ENCODE measurements at places on chromosomes 7 and 10. TPM values are rescaled to one million over a fixed set of nuclear protein-coding genes. Genes with fewer than 3 reads are reported as not detected.
A peak's percentile ranks its signal among the peaks of the same experiment; 100 is the strongest.

Gene CNPY1
- polyA plus RNA-seq = not detected

Gene MBL2
- polyA plus RNA-seq = not detected

- DNase-seq = no peak
Measured at GRCh38 chr10:124324856-124325632, 93.7 kb downstream of the OAT start.

GRCh38 chr7:100585511-100586265 is at the start of gene LRCH4:
Gene LRCH4, minus strand, starts transcription at chr7:100586129. Its CDS starts 29 bp downstream, at chr7:100586100.
- no peak for DNase-seq

- peak; percentile 49 for DNase-seq
Measured at GRCh38 chr10:132788180-132788830, 2.4 kb upstream of the NKX6-2 start.

DNA sequence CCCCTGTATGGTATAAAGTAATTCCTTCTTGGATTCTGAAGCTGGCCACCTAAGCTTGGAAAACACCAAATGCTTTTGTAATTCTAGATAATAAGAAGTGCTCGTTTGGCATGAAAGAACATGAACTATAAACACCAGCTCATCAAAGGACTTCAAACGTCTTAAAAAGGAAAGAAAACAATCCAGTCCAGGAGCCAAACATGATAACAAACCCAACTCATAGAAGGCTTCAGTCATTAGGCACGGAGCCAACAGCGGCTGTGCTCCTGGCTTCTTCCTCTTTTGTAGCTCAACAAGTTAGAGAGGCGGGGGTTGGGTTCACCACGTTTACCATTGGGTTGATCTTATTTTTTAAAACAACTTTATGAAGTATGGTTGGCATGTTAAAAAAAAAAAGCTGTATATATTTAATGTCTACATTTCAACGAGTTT is 56.4 kb upstream of the ECHDC3 start:
- peak; percentile 73 for DNase-seq

DNA sequence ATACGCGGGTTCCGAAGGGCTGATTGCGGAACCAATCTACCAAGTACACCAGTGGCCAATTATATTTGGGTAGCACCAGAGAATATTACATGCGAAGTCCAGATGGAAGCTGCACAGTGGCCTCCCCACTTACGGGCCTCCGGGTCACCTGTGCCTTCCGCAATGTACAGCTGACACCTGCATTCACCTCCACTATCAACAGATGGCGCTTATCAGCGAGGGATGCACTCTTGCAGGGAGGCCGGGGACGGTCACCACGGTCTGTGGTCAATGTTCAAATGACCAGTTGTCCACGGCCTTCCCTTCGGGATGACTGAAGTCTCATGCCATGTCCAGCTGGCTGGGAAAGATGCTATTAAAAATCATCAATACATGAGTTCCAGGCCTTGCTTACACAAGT is 47.6 kb downstream of the SLIT1 start:
- DNase-seq = no peak

DNA sequence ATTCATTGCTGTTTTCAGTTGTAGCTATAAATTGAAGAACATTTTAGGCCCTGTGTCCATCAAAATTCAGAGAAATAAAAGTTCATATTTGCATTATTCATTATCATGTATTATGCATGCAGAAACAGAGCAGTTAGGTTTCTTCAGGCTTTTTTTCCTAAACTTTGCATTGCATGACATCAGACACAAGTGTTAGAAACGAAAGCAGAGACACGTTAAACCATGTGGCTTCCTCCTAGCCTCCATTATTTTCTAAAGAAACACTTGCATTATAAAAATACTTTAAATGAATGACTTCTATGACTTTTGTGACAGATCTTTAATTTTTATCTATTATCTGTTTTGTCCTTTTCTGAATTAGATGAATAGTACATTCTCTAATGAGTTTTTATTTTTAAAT is 8.8 kb upstream of the EBLN1 start:
- no peak for DNase-seq

- peak; percentile 86 for DNase-seq
Measured at GRCh38 chr10:119079599-119080520, 757 bp downstream of the EIF3A start.

Gene PRKAR2B
- 75.7 TPM for polyA plus RNA-seq

DNA sequence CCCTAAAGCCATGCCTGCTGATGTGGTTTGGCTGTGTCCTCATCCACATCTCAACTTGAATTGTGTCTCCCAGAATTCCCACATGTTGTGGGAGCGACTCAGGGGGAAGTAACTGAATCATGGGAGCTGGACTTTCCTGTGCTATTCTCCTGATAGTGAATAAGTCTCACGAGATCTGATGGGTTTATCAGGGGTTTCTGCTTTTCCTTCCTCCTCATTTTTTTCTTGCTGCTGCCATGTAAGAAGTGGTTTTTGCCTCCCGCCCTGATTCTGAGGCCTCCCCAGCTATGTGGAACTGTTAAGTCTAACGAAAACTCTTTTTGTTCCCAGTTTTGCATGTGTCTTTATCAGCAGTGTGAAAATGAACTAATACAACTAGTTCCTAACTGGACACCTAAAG is 11.8 kb downstream of the MACROH2A2 start:
- DNase-seq = no peak

DNA sequence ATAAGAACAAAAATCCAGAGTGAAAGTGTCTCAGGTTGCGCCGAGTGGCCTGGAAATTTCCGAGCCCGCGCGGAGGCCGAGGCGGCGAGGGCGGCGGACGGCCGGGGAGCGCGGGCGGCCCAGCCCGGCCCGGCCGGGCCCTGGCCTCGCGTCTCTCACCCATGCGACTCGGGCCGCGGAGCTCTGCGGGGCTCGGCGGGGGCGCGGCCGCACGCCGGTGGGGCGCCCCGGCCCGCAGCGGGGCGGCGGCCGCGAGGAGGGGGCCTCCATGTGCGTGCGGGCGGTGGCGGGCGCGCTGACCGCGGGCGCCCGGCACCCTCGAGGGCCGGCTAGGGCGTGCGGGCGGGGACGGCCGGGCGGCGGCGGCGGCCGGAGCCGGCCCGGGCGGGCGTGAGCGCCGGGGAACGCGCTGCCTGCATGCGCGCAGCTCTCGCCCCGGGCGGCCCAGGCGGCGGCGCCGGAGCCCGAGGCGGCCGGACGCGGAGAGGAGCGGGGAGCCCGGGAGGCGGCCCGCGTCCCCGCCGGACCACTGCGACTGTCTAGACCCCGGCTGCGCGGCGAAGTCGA is 302 bp upstream of the EN2 start:
- DNase-seq = no peak

Gene BAMBI
- 715 TPM for polyA plus RNA-seq

DNA sequence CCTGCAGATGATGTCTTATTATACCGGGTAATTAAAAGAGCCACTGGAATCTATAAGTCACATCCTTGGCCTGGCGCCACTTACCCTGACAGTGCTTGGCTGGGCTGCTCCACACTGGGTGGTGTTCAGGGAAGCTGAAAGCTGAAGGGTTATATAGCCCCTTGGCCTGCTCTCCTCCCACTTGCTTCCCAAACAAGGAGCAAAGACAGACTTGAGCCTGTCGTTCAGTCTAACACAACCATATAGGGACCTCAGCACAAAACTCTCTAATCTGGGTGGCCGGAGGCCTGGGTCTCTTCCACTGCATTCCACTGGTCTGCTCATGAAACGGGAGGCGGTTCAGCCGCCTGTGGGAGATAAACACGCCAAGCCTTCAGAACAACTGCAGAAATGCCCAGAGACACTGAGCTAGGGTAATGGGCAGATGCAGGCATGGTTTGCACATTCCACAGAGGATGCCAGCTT is at the start of gene ACTA2:
TSS of gene ACTA2 (minus strand) at position 127 of the 465 bp plus-strand sequence. CDS start 3,843 bp downstream, outside the sequence.
- peak; percentile 85 for DNase-seq

DNA sequence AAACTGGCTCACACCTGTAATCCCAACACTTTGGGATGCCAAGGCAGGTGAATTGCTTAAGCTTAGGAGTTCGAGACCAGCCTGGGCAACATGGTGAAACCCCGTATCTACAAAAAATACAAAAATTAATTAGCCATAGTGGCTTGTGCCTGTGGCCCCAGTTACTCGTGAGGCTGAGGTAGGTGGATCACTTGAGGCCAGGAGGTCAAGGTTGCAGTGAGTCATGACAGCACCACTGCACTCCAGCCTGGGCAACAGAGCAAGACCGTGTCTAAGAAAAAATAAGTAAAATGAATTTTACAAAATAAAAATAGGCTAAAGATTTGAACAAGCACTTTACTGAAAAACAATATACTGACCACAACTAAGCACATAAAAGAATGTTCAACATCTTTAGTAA is 9.8 kb upstream of the ORC5 start:
- DNase-seq = no peak

Gene DOCK4
- 5.3 TPM for polyA plus RNA-seq

DNA sequence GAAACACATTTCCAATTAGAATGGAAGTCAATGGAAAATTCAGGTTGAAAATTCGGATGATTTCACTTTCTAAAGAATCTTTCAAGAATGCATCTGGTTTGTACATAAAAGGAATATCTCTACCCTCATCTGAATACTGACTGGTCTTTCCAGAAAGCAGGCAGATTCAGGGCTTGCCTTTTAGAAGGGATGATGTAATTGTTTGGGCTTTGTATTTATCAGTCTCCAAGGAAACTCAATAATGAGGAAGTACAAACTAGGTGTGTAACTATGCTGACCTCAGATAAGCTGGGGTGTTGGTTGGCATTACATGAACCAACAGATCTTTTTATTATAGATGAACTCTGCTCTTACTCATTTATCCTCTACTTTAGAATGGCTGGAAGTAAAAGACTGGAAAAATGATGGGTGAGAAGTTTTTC is 24.1 kb downstream of the PDLIM1 start:
- peak; percentile 90 for DNase-seq

Gene MMD2
- not detected for polyA plus RNA-seq

GRCh38 chr7:120190109-120190508 is 82.9 kb upstream of the KCND2 start:
- no peak for DNase-seq

Gene VIM
- polyA plus RNA-seq = 383 TPM

DNA sequence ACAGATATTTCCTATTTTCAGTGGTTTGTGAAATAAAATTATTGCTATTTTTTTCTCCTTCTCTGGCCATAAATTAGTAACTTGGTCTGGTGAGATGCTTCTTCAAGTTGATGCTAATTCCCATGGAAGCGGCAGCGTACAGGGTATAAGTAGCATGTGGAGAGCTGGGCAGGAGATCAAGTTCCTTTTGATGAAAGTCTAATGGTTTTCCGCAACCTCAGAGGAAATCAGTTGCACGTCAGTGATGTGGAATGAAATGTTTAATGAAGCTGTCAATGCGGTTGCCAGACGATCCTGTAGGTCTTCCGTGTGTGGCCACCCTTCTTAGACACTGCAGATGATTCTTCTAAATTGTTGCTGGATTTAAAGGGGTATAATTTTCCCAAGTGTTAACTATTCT is 236.4 kb upstream of the GRM3 start:
- DNase-seq = no peak

Gene TACC2
- polyA plus RNA-seq = 75.7 TPM

Gene PANK1
- polyA plus RNA-seq = 39.0 TPM

Gene CRTAC1
- 0.96 TPM for polyA plus RNA-seq

DNA sequence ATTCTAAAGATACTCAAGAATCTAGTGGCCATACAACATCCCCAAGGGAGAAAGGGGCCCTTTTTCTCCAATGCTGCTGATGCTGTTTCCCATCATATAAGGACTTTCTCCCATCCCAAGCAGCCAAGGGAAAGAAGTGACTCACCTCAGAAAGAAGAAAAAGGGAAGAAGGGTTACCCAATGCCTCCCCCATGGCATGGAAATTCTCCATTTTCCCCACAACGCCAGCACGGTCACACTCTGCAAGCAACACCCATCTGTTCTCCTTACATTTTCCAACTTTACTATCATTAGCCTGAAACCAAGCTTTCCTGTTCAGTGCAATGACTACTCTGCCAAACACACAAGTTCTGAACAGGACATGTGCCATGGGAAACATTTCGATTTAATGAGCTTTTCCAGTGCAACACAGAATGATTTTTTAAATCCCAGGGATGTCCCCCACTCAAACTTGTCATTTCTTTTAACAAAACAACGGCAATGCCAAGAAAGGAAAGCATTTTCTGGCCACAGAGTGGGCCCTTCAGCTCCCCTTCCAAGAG is 67.9 kb downstream of the PTPRN2 start:
- DNase-seq = no peak

DNA sequence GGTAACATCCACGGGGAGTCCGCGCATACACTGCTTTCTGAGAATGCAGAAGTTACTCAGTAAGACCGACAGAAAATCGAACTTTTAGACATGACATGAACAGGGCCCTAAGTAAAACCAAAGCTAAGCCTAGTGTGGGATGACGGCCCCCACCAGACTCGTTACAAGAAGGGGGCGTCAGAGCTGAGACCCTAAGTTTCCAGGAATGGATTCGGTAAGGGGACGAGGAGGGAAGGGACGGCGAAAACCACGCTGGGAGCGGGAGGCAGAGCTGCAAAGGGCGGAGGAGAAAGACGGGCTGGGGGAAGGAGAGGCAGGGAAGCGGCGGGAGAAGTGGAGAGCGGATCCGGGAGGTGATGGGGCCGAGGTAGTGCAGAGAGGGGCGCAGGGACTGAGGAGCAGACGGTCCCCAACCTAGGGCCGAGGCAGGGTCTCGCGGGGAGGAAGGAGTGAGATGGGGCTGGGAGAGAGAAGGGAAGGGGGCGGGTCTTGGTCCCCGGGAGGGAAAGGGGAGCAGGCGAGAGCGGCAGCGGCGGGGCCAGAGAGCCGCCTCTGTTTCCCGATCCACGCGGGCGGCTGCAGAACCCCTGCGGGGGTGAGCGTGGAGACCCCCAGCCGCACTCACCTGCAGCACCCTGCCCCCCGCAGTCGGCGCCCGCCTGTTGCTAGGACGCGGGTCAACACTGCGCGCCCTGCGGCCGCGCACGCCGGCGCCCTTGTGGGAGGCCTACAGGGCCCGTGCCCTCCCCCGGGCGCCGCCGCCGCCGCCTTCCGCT is 513 bp downstream of the ODAD2 start:
- peak; percentile 64 for DNase-seq

GRCh38 chr10:73584737-73585136 is 6.4 kb downstream of the USP54 start:
- DNase-seq = no peak

Gene ERVW-1
- 1.2 TPM for polyA plus RNA-seq

GRCh38 chr10:123561141-123561440 is 105.1 kb upstream of the GPR26 start:
- no peak for DNase-seq

GRCh38 chr10:29746080-29746797 is 111.5 kb upstream of the SVIL start:
- peak; percentile 29 for DNase-seq

- DNase-seq = no peak
Measured at GRCh38 chr7:53539558-53539957, 504.1 kb downstream of the POM121L12 start.

Gene ADIRF
- polyA plus RNA-seq = 0.40 TPM

- DNase-seq = peak; percentile 47
Measured at GRCh38 chr10:111076682-111077478, at the start of gene ADRA2A. Gene ADRA2A, plus strand, starts transcription at chr10:111077029. Its CDS starts 968 bp downstream, at chr10:111077997.

Gene STEAP1B
- not detected for polyA plus RNA-seq

Gene AGMO
- polyA plus RNA-seq = 0.16 TPM

DNA sequence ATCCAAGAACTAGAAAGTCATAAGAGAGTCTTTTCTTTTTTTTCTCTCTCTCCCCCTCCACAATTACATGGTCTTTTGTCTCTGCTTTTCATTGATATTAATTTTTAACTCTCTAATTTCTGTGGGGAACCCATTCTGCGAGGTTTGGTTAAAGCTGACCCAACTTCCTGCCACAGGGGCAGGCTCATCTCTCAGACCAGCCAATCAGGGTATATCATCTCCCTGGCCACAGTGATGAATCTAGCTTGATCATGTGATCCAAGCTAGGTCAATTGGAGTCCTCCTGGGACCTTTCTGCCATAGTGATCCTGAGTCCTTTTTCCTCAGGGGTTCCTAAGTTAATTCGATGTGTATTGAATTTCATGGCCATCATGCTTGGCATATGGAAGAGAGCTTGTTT is 38.0 kb upstream of the TRUB1 start:
- no peak for DNase-seq

Measured in cardiac muscle cell (in vitro differentiated cells and primary cell).